CD4-positive, alpha-beta T cell treated with Interleukin-15 for 4 hours (primary cell): ENCODE measurements at places on chromosomes 11 and 22.

- DNase-seq, result no peak
Observed at GRCh38 chr22:42076764-42077485, 2.6 kb upstream of the SMDT1 start.

- DNase-seq, result no peak
Observed at GRCh38 chr11:94938095-94939055, 35.0 kb downstream of the CWC15 start.

GRCh38 chr22:46993633-46994032 lies 231.2 kb downstream of the TBC1D22A start:
- DNase-seq, result no peak

- DNase-seq, result no peak
Observed at GRCh38 chr22:39522567-39523300, 2.4 kb downstream of the ATF4 start.

DNA sequence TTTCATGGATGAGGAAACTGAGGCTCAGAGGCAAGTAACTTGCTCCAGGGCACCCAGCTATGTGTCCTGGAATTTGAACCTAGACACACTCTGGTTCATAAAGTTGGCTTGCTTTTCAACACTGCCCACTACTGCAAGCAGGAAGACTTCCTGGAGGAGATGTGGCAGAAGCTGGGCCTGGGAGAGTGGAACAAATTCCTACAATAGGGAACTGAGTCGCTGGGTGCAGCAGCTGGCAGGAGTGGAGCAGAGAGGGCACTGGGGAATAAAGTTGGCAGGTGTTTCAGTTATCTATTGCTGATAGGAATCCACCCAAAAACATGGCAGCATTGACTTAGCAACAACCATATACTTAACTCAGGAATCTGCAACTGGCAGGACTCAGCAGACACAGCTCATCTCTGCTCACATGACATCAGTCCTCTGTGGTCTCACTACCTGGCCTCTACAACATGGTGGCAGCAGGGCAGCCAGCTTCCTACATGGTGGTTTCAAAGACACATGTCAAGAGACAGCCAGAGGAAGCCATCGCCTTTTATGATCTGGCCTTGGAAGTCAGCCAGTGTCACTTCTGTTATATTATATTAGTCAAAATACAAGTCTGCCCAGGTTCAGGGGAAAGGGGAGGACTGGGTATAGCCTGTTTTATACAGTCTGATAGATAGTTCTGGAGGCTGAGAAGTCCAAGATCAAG lies 10.6 kb upstream of the CARD10 start:
- no peak for DNase-seq

DNA sequence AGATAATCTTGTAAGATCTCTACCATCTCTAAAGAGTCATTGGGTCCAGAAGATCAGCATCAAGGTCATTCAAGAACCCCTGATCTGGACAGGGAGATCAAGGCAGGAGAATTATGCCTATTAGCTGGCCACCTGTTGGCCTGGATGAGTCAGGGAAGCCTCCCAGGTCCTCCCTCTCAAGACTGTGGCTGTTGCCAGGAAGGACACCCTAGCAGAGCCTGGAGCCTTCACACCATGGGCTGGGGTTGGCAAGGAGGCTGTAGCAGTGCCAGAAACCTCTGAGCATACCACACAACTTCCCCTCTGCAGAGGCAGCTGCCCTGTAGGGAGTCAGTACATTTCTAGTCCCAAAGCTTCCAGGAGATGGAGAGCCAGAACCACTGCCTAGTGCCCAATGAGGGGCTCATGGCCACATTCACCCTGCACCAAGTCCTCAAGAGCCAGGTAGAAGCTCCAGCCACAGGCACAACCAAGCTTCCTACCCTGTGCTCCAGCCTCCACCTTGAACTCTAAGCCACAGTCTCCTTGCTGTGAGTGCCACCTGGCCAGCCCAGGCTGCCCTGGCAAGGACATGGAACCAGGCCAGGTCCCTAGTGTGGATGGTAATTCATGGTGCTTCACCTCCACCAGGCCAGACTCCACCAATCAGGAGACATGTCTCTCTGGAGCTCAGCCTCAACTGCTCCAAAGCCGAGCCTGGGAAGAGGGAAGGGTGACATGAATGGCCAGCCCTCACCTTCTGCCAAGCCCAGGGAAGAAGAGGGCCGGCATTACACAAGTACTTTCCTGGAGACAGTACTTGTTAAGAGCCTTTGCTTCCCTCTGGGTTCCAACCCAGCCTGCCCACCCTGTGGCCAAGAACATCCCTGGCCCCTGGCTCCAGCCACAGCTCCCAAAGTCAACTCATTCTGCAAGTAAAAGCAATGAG lies 124.3 kb downstream of the BUD13 start:
- no peak for DNase-seq

GRCh38 chr11:101508370-101508769 lies 75.4 kb downstream of the TRPC6 start:
- no peak for DNase-seq

DNA sequence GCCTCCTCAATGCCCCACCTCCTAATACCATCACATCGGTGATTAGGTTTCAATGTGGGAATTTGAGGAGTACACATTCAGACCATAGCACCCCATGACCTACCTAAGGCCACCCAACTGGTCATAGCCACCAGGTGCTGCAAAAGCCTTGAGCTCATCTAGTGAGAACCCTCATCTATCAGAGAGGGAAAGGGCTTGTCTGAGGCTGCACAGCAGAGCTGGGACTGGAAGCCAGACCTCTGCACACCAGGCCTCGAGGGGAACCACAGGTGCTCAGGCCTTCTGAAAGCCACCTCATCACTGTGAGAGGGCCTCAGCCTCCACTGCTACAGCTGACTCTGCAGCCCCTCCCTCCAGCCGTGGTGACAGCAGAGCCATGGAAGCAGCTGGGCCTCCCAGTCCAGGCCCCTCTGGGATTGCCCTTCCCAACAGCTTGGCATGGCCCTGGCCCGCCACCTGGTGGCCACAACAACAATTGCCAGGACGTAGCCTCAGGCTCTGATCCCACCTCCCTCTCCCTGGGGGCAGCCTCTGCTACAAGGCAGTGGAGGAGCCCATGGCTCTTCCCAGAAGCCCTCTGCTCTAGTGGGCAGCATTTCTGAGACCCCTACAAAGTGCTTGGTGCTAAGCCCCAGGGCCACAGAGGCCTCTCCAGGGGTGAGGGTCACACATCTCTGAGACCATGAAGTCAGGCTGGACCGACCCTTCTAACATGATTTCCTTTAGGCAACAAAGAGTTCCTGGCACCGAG lies 41.0 kb upstream of the PRDM11 start:
- peak; percentile 64 for DNase-seq

GRCh38 chr11:134118006-134118405 lies 49.1 kb downstream of the JAM3 start:
- no peak for DNase-seq

DNA sequence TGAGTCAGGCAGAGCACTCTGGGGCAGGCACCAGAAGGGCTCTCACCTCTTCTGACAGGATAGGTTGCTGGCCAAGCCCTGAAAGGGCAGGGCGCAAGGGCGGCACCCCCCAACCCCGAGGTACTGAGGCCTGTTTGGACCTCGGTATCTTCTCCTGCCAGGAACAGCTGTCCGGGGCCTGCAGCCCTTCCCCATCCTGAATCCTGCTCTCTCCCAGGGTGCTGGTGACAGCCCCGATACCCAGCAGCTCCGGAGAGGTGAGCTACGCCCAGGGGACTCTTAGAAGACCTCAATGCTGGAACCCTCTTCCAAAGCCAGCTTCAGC lies 79.1 kb downstream of the PHF21B start:
- no peak for DNase-seq

DNA sequence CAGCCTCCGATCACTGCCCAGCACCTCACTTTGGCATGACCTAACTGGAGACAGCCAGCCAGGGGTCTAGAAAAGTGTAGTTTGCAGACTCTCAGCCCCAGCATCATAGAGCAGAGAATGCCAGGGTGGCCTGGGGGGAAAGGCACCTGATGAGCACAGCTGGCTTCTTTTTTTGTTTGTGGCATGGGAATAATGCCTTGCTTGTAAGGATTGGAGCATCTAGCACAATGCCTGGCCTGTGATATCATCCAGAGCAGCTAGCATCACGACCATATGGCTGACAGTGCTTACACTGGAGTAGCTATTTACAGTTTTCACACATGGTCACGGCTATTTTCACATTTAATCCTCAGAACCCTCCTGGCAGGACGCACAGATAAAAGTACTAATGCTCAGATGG lies 594.8 kb upstream of the B3GAT1 start:
- no peak for DNase-seq

GRCh38 chr11:65060913-65061408 lies 2.6 kb upstream of the NAALADL1 start:
- DNase-seq, result no peak

DNA sequence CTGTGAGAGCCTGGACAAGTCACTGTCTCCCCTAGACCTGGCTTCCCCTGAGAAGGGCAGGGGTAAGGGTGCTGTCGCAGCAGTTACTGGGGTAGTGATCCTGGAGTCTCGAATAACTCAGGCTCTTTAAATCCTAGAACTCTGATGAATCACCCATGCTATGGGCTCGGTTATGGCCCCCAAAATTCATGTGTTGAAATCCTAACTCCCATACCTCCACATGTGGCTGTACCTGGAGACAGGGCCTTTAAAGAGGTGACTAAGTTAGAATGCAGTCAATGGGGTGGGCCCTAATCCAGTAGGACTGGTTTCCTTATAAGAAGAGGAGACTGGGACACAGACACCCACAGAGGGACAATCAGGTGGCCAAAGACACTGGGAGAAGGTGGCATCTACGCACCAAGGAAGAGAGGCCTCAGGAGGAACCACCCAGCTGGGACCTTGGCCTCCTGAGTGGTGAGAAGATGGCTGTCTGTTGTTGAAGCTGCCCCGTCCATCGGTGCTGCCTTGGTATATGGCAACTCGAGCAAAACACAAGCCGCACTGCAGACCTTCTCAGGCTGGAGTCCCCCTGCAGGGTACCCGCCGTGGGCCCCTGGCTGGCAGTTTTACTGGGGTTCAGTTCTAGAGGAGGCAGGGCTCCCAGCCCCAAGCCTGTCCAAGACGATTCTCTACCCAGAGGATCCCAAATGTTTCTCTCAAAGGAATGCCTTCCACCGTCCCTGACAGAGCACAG lies 48.8 kb upstream of the SHISAL1 start:
- no peak for DNase-seq

DNA sequence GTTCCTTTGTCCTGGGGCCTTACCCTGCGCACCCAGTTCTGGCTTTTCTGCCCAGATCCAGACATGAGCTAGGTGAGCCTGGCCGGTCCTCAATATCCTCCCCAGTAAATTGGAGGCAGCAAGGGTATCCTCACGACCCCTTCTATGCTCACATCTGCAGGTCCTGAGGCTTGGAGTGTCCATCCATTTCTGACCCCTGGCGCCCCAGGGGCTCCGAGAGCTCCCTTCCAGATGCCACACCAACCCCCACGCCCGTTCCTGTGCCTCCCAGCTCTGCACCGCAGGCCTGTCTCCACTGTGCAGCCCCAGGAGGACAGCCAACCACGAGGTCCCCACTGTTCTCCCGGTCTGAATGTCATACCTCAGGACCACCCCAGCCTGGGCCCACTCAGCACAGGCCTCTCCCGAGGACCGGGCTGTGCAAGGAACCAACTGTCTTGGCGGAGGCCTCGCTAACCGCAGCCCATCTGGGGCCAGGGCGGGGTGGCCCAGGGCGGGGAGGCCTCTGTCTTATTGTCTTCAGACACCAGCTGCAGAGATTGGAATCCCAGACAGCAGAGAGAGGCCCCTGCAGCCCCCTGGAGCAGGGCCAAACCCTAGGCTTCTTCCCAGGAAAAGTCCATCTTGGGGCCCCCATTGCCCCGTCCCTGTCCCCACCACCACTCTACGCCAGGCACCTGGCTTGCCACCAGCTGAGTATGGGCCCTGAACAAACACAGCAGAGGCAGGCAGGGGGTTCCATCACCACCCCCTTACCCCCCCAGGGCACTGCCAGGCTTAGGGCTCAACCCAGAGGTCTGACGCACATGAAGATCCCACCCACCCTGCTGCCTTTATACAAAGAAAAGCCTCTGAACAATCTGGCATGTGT lies 39.3 kb downstream of the ALX4 start:
- no peak for DNase-seq

- DNase-seq, result no peak
Observed at GRCh38 chr22:19723232-19723982, at the start of gene GP1BB. TSS of gene GP1BB (plus strand) at chr22:19723539. CDS start at chr22:19723570, 31 bp downstream.

GRCh38 chr11:133560472-133560855 lies 28.2 kb upstream of the OPCML start:
- DNase-seq, result no peak

DNA sequence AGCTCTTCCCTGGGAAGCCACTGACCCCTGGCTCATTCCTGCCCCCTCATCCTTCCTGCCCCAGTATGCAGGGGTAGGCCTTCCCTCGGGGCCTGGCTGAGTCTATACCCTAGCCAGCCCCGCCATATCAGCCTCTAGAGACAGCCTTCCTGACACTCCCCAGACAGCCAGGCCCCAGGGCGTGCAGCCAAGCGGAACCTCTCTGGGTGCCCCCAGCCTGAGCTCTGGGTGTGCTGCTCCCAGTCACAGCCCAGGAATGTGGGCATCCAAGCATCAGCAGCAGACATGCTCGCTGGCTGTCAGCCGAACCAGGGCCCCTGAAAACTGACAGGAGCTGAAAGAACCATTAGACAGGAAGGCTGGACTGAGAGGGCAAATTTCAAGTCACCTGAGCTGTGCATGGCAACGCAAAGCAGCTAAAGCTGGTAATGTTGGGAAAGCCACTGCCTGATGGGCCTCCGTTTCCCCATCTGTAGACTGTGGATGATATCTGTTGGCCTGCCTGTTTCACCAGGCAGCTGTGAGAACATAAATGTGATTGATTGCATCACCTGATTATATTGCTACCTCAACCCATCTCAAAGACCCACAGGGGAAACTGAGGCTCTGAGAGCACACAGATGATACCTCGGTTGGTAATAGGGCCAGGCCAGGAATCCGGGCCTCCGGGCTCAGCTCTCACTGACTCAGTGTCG lies 93.2 kb downstream of the LRRC32 start:
- no peak for DNase-seq
